ENCODE measurements at places on chromosomes 7 and 10.

- H3K27ac ChIP-seq = no peak overlapping the region
- no peaks in the 10 kb centered on the region for H3K4me1 ChIP-seq
- DNase-seq = no peak
- H3K27me3 ChIP-seq = no peaks in the 10 kb centered on the region
Measured at GRCh38 chr7:135375908-135376699, 133.8 kb downstream of the CNOT4 start.

DNA sequence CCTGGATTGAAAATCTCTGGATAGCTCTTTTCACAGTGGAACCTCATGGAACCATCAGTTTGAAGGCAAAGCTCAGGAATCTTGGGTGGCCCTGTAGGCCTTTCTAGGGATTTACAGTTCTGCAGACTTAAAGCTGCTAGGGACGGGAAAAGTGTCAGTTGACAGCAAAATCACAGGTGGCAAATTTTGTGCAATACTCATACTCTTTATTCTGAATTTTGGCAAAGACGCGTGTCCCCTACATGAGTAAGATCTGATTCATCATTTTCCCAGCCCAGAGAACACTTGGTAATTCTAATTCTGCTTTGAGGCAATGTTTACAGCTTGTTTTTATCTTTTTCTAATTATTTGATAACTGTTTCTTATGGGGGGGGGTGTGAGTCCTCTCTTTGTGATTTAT lies 3.6 kb downstream of the LRRC17 start:
- no peak overlapping the region for H3K4me3 ChIP-seq
- no peaks in the 10 kb centered on the region for H3K36me3 ChIP-seq
- H3K27ac ChIP-seq = no peak overlapping the region

GRCh38 chr7:82164813-82165212 lies 278.8 kb downstream of the CACNA2D1 start:
- H3K36me3 ChIP-seq = no peaks in the 10 kb centered on the region
- no peak for DNase-seq
- H3K27ac ChIP-seq = no peak overlapping the region
- H3K4me3 ChIP-seq = no peak overlapping the region
- no peaks in the 10 kb centered on the region for H3K4me1 ChIP-seq
- no peaks in the 10 kb centered on the region for H3K27me3 ChIP-seq

GRCh38 chr10:59847326-59847725 lies 59.0 kb downstream of the CCDC6 start:
- no peak for DNase-seq
- H3K36me3 ChIP-seq = peaks cover 20% of the 10 kb centered on the region
- no peak overlapping the region for H3K4me3 ChIP-seq
- peaks cover 19% of the 10 kb centered on the region for H3K4me1 ChIP-seq
- no peaks in the 10 kb centered on the region for H3K27me3 ChIP-seq

GRCh38 chr10:178208-178607 lies 43.0 kb downstream of the ZMYND11 start:
- no peak overlapping the region for H3K4me3 ChIP-seq
- no peaks in the 10 kb centered on the region for H3K4me1 ChIP-seq
- DNase-seq = no peak
- no peaks in the 10 kb centered on the region for H3K36me3 ChIP-seq

- no peaks in the 10 kb centered on the region for H3K36me3 ChIP-seq
- no peaks in the 10 kb centered on the region for H3K27me3 ChIP-seq
- no peak overlapping the region for H3K27ac ChIP-seq
- H3K4me3 ChIP-seq = no peak overlapping the region
Measured at GRCh38 chr7:119974972-119975371, 298.0 kb upstream of the KCND2 start.

- H3K27me3 ChIP-seq = no peaks in the 10 kb centered on the region
- no peak overlapping the region for H3K27ac ChIP-seq
- no peak for DNase-seq
- no peaks in the 10 kb centered on the region for H3K4me1 ChIP-seq
- no peaks in the 10 kb centered on the region for H3K36me3 ChIP-seq
Measured at GRCh38 chr10:128573986-128574385, 447.8 kb upstream of the MKI67 start.

DNA sequence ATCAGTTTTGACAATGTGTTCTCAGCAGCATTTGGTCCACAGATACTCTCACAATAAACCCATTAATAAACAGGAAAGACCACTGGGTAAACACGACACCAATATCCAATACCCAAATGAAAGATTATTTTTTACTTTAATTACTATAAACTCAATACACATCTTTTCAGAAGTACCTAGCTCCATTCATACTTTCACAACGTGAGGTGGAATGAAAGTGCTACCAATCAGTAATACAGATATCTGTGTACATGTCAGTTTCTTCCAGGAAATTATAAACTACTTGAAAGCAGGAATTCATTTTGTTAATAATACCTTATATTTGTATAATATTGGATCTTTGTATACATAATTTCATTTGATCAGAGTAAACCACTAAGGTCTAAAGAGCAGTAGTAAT lies 11.9 kb downstream of the CDK6 start:
- peaks cover 36% of the 10 kb centered on the region for H3K4me1 ChIP-seq
- no peak overlapping the region for H3K27ac ChIP-seq
- H3K27me3 ChIP-seq = no peaks in the 10 kb centered on the region
- no peak for DNase-seq
- H3K4me3 ChIP-seq = no peak overlapping the region
- H3K36me3 ChIP-seq = peaks cover 30% of the 10 kb centered on the region

DNA sequence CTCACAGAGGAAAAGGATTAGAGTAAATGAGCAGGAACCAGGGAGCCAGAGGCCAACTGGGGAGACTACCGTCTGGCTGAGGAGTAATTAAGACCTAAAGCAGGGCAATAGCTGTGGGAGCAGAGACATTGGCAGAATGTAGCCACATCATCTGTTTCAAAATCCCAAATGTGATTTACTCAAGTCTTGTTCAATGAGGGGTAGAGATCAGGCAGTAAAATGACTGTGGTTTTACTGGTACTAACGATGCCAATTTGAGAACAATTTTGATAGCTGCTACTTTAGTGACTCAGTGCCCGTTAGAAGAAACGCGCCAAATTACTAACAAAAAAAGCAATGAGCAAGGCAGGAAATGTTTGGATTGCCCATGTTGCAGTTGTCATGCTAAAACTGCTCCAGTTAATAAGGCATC lies 12.7 kb upstream of the MIOS start:
- H3K36me3 ChIP-seq = no peaks in the 10 kb centered on the region
- no peak overlapping the region for H3K4me3 ChIP-seq
- H3K4me1 ChIP-seq = peaks cover 26% of the 10 kb centered on the region
- no peak overlapping the region for H3K27ac ChIP-seq
- DNase-seq = no peak
- no peaks in the 10 kb centered on the region for H3K27me3 ChIP-seq

DNA sequence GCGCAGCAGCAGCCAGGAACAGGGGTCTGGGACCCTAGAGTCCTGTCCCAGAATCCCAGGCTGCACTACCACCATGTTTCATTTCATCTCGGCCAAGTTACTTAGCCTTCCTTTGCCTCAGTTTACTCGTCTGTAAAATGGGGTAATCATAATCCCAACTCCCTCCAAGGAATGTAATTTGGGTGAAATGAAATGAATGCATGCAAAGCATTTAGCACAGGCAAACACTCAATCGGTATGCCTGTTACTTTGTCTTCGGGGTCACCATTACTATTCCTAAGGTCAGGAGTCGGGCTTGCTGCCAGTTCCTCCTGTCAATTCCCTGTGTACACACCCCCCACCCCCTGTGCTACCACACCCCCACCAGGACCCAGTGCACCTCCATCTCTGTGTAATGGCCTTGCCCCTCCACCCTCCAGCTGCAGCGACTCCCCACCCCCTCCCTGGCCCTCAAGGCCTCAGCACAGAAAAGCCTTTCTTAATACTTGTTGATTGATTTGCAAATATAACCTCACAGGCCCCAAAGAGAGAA lies 1.7 kb downstream of the TNS3 start:
- H3K27me3 ChIP-seq = no peaks in the 10 kb centered on the region
- peaks cover 69% of the 10 kb centered on the region for H3K36me3 ChIP-seq
- H3K27ac ChIP-seq = peak overlapping the region; percentile 88
- H3K4me3 ChIP-seq = peak overlapping the region; percentile 100

DNA sequence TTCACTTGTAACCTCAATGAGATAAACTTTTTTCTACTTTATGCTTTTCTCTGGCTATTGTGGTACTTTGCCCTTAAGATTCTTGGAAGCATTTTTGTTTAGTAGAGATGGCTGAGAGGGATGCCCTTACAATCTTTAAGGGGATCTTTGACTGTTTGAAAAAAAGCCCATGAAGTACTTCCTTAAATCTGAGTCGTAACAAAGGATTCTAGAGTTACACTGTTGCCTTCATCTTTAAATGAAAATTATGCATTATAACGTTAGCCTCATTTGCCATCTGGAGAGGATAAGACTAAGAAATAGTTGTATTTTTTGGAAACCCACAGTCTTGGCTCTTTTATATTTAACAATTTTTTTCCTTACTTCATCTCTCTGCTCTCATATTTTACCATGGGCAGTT lies 37.8 kb upstream of the FZD1 start:
- no peaks in the 10 kb centered on the region for H3K4me1 ChIP-seq
- no peaks in the 10 kb centered on the region for H3K27me3 ChIP-seq
- DNase-seq = no peak
- H3K27ac ChIP-seq = no peak overlapping the region
- no peak overlapping the region for H3K4me3 ChIP-seq

DNA sequence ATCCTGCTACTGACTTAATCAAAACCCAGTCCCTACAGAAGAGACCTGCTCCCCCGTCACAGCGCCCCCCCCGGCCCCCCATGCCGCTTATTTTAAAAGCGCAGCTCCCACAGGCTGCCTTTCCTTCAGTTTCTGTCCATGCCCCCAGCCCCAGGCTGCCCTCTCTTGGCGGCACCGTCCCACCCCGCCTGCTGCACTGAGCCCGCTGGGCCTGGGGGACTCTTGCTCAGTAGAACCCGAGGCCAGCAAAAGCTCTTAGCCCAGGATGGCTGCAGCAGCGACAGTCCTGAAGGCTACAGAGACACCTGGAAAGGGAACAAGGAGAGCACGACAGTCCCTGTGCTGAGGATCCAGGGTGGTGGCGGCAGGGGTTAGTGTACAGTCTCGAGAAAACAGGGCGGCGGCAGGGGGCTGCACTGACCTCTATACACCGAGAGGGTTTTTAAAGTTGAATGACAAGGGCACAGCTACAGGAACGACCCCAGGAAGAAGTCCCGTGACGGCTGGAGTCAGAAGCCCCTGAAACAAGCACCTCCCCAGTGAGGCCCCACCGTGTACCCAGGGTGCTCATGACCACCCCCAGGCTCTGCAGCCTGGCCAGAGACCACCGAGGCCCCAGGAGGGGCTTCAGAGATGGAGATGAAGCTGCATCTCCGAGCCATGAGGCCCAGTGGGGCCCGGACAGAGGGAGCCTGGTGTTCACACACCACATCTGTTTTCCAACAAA lies 54.4 kb downstream of the ZRANB1 start:
- H3K36me3 ChIP-seq = peaks cover 63% of the 10 kb centered on the region
- no peaks in the 10 kb centered on the region for H3K27me3 ChIP-seq
- H3K4me3 ChIP-seq = no peak overlapping the region
- no peaks in the 10 kb centered on the region for H3K4me1 ChIP-seq
- H3K27ac ChIP-seq = no peak overlapping the region

GRCh38 chr7:119482671-119483070 lies 790.3 kb upstream of the KCND2 start:
- no peak overlapping the region for H3K27ac ChIP-seq
- no peak overlapping the region for H3K4me3 ChIP-seq
- DNase-seq = no peak
- no peaks in the 10 kb centered on the region for H3K4me1 ChIP-seq
- no peaks in the 10 kb centered on the region for H3K27me3 ChIP-seq

- no peak for DNase-seq
- H3K27me3 ChIP-seq = no peaks in the 10 kb centered on the region
- H3K4me1 ChIP-seq = peaks cover 15% of the 10 kb centered on the region
- H3K4me3 ChIP-seq = no peak overlapping the region
- no peaks in the 10 kb centered on the region for H3K36me3 ChIP-seq
Measured at GRCh38 chr10:62457196-62457595, 83.0 kb downstream of the ZNF365 start.

DNA sequence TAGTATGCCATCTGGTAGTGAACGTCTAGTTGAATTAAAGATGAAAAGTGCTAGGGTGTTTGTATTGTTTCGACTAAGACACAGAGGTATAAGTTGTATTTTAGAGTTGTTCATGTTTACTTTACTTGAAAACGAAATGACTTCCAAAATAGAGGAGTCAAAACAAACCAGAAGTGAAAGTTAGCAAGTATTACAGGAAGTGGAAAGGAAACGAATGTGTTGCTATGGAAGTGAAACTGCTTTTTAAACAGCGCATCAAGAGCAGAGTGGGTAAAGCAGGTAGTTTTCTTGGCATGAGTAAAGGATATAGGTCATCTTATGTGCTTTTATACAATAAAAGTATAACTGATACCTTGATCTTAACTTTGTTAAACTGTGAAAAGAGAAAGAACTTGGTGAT lies 20.0 kb upstream of the GALNTL5 start:
- H3K36me3 ChIP-seq = no peaks in the 10 kb centered on the region
- H3K27ac ChIP-seq = no peak overlapping the region
- no peak overlapping the region for H3K4me3 ChIP-seq
- peaks cover 73% of the 10 kb centered on the region for H3K27me3 ChIP-seq
- no peak for DNase-seq

DNA sequence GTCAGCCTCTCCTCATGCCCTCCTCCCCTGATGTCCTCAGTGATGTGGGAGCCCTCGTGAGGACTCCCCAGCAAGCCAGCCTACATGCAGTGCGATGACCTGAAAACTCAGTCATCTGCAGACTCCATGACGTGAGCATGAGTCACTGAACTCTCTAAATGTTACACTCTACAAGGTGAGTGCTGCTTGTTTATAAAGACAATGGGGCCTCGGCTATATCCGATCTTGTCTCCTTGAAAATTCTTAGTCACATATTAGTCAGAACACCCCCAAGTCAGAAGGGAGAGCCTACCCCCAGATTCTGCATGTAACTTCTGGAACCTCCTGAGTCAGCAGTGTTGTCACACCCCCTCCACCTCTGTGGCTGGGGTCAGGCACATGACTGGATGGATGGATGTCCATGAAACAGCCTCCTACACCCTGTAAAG lies 673.8 kb downstream of the INHBA start:
- peaks cover 63% of the 10 kb centered on the region for H3K4me1 ChIP-seq
- peak; percentile 67 for DNase-seq
- H3K4me3 ChIP-seq = peak overlapping the region; percentile 1
- H3K36me3 ChIP-seq = peaks cover 8% of the 10 kb centered on the region

GRCh38 chr10:113283189-113283588 lies 269.7 kb upstream of the HABP2 start:
- no peak for DNase-seq
- no peaks in the 10 kb centered on the region for H3K36me3 ChIP-seq
- H3K27me3 ChIP-seq = peaks cover 64% of the 10 kb centered on the region
- no peaks in the 10 kb centered on the region for H3K4me1 ChIP-seq

GRCh38 chr7:5695727-5696345 lies 85.6 kb downstream of the RNF216 start:
- H3K4me3 ChIP-seq = no peak overlapping the region
- H3K36me3 ChIP-seq = peaks cover 3% of the 10 kb centered on the region
- no peak for DNase-seq
- no peak overlapping the region for H3K27ac ChIP-seq
- no peaks in the 10 kb centered on the region for H3K27me3 ChIP-seq

GRCh38 chr10:45064998-45065397 lies 64.3 kb downstream of the ZNF22 start:
- no peak overlapping the region for H3K4me3 ChIP-seq
- H3K4me1 ChIP-seq = no peaks in the 10 kb centered on the region
- H3K27me3 ChIP-seq = peaks cover 31% of the 10 kb centered on the region
- no peaks in the 10 kb centered on the region for H3K36me3 ChIP-seq
